ENCODE measurements at places on chromosomes 1 and 21.

GRCh38 chr1:91133248-91133647, 111.4 kb upstream of the ZNF644 start:
- DNase-seq, result no peak

GRCh38 chr1:209870151-209870831, 42.5 kb downstream of the UTP25 start:
- DNase-seq, result no peak

GRCh38 chr1:24849672-24850295, 80.3 kb downstream of the RUNX3 start:
- no peak for DNase-seq

GRCh38 chr1:170562646-170563338, 30.8 kb downstream of the GORAB start:
- no peak for DNase-seq

GRCh38 chr1:114517348-114517747, 6.3 kb upstream of the TRIM33 start:
- DNase-seq, result no peak

- DNase-seq, result no peak
Measured at GRCh38 chr1:147079400-147080005, 92.8 kb downstream of the PRKAB2 start.

DNA sequence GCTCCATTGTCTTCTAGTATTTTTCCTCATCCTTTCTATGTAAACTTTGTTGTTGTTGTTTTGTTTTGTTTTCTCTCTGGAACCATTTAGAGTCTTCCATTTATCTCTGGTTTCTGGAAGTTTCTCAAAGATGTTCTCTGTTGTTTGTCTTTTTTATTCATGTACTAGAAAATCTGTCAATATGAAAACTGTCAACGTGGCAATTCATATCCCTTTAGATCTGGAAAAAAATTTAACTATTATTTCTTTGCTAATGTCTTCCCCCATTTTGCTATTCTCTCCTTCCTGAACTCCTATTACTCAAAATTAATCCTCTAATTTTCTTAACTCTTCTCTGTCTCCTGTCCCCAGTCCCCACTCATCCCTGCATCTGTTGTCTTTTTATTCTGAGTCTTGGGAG, 55.9 kb upstream of the LRRN2 start:
- DNase-seq, result no peak

- DNase-seq, result no peak
Measured at GRCh38 chr1:54461731-54462596, 55.8 kb upstream of the SSBP3 start.

GRCh38 chr1:218048828-218049420, 236.2 kb upstream of the RRP15 start:
- no peak for DNase-seq

GRCh38 chr1:113977906-113978305, 1.4 kb upstream of the OLFML3 start:
- DNase-seq, result no peak

- DNase-seq, result peak; percentile 68
Measured at GRCh38 chr1:198656500-198656932, 17.7 kb downstream of the PTPRC start.

DNA sequence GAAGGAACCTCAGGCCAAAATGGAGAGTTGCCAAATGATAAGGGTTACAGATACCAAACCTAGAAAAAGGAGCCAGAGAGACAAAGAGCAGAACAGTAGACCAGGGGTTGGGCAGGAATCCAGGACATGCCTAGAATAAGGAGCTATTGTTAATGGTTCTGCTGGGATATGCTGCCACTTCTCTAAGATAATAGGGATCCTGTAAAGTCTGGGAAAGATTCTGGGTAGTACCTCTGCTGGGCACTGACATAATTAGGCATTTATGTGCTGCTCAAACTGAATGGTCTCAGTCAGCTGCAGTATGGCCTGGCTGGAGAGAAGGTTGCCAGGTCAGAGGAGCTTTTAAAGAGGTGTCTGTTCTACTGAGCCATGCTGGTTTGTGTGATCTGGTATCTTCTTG, 19.9 kb upstream of the NRIP1 start:
- no peak for DNase-seq

GRCh38 chr1:245046769-245047168, 108.0 kb upstream of the KIF26B start:
- no peak for DNase-seq

DNA sequence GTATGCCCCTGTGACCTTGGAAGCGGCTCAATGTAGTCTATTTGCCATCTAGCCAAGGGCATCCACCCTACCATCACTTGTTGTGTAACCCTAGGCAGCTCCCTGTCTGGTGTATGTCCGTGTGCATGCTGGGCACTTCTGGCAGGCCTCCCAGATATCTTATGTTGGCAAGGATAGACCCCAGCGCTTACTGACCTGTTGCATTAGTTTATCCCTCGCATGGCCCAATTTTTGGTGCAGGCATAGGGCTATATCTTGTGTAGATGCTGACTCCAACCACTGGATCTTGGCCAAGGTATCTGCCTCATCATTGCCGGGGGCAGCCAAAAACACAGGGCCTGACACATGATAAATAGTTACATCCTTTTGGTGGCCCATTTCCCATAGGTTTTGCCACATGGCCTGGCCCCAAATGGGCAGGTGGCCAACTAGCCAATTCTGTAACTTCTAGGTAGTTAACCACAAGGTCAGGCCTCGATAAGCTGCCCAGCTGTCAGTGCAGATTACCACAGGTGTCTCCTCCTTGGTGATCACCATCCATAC, 14.0 kb upstream of the TBX19 start:
- DNase-seq, result no peak

- no peak for DNase-seq
Measured at GRCh38 chr1:5985250-5985649, 7.0 kb downstream of the NPHP4 start.

DNA sequence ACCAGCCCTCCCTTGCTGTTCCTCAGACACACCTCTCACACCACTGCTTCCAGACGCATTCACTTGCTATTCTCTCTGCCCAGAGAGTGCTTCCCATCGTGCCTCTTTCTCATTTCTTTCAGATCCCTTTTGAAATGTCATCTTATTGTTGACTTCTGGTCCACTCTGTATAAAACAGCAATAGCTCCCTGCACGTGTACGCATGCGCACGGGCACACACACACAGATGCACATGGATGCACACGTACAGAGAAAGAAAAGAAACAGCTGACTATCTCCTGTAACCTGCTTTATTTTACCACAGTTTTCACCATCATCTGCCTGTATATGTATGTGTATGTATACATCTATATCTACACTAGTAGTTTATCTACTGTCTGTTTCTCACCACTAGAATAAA, 285.9 kb upstream of the NR5A2 start:
- no peak for DNase-seq

DNA sequence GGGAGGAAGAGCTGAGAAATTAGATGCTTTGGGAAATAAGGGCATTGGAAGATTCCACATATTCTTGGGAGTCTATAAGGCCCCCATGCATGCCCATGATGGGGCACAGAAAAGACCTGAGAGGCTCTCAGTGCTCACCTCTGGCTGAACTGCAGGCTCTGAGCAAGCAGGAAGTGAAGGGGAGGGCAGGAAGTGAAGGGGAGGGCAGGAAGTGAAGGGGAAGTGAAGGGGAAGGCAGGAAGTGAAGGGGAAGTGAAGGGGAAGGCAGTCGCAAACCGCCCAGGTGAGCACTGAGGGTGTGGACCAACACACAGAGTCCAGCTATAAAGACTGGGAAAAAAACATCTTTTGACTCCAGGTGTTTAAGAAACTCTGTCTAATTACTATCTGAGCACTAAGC, 3.5 kb downstream of the KRTAP10-9 start:
- DNase-seq, result no peak

- no peak for DNase-seq
Measured at GRCh38 chr1:53627031-53627430, 111.9 kb downstream of the GLIS1 start.

GRCh38 chr1:33010932-33011731, 25.6 kb downstream of the AK2 start:
- DNase-seq, result no peak

DNA sequence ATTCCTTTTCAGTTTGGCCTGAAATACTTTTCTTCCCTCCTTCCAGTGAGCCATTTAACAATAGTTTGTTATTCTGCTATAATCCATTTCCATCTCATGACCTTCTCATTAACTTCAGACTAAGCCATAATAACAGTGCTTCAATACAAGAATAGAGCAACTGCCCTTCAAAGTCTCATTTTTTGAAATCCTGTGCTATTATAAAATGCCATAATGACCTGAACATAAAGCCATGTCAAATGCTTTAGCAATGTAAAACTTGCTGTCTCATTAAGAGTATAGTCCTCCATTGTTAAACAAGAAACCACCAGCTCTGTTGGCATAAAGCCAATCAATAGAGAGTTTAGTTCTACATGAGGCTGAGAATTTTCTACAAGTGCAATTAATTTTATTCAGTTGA, 9.6 kb upstream of the PIGK start:
- DNase-seq, result no peak

- no peak for DNase-seq
Measured at GRCh38 chr21:44982558-44983250, 42.9 kb downstream of the SLX9 start.

DNA sequence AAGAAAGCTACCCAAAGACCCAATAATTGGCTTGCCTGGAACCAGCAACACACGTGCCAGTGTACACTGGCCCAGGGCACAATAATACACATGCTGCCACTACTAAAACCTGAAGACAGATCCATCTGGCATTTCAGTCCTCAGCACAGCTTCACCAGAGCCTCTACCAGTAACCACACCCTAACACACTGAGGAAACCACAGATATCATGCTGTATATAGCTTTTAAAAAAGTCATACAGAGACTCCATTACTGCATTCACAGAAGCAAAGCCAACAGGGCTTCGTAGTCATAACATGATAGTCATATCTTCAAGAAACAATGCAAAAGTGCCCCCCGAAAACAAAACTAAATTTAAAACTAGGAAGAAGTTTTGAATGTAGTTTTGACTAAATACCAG, 40.6 kb upstream of the NEGR1 start:
- DNase-seq, result no peak

DNA sequence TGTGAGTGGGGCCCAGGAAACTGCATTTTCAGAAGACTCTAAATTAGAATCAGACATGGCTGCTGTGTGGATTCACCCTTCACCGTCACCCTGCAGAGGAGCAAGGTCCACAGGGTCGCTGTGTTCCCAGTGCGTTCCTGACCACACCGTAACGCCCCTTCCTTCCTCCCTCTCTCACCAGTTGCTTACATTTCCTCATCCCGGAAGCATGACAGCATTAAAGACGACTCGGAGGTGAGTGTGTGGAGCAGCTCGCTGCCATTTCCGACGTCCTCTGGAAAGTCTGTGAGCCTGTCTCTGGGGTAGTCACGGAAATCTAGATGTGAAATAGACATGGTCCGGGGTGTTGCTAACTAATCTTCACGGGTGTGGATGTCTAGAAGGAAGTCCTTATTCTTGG, 45.9 kb downstream of the FAAP20 start:
- no peak for DNase-seq

DNA sequence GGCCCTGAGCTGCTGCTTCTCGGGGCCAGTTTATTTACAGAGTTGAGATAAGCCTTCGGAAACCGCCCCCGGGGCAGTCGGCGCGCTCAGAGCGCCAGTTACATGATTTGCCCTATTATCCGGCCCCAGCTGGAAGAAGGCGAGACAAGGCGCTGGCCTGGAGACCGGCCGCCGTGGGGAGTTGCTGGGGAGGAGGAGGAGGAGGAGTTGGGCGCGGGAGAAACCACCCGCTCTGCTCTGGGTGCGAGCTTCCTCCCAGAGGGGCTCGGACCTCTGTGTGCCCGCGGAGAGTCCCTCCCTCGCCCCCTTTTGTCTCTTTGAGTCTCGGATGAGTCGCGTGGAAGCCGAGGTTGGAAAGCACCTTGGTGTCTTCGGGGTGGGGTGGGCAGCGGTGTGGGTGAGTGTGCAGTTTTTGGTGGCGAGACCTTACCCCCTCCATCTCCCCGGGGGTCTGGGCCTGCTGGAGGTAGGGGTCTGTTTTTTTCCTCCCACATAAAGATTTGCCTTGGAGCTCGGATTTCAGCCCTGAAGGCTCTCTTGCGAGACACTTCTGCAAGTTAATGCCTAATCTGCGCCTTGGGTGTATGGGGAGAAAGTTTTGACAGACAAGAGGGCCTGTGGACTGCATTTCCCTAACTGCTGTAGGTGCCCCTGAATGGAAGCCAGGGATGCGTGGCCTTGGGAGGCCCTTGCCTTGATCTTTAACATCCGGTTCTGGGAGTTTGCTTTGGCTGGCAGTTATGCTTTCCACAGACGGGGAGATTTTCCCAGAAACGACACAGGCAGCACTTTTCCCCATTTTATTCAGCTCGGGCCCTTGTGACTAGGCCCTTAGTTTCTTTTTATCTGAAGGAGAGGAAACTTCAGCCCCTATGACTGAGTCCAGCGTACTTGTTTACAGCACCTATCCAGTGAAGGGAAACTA, 80.0 kb downstream of the NDUFS5 start:
- DNase-seq, result no peak

DNA sequence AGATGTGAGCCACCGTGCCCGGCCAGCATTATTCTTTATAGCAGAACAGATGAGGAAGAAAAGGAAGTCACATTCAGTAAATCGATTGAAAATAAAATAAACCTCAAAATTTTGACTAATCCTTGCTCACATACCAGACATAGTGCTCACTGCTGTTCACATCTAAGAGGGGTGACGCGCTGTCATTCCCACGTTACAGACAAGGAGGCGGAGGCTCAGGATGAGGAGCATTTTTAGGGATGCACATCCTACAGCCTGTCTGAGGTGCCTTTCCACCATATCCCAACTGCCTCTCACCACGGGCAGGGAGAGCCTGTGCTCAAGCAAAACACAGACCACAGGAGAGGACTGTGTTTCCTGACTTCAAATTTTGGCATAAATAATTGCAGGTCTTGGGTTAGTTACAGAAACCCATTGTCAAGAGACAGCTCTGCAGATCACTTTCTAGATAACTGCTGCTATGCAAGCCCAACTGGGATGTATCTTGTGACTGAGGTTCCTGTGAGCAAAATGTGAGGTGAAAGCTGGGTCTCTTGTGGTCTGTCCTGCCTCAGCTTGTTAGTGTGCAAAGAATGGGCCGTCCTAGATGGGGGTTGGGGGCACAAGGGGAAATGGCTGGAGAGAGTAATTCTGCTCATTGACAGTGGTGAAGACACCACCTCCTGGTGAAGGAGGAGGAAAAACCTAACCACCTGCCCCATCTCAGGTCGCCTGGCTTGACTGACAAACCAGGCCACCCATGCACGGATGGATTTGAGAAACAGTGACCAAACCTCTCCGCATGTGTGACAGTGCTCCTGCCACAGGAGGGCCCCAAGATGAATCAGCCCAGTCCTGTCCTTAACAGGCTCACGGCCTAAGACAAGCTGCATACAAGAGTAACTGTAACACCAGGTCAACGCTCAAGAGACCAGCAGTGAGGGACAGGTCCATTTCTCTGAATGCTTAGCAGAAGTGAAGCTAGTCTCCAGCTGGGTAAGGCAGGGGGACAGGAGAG, 8.2 kb downstream of the TNN start:
- no peak for DNase-seq

Measured in stimulated activated CD4-positive, alpha-beta T cell treated with anti-CD3 and anti-CD28 coated beads, Interleukin-12 subunit alpha, Interleukin-12 subunit beta, amount 100 ng/mL, for 48 hours (primary cell).